ENCODE measurements at places on chromosomes 5 and 9.

- peak; percentile 46 for DNase-seq
These were observed 2.1 kb downstream of the MXD3 start for GRCh38 chr5:177309351-177310191.

- DNase-seq: no peak
These were observed 13.6 kb downstream of the PDE6A start for GRCh38 chr5:149930749-149931574.

DNA sequence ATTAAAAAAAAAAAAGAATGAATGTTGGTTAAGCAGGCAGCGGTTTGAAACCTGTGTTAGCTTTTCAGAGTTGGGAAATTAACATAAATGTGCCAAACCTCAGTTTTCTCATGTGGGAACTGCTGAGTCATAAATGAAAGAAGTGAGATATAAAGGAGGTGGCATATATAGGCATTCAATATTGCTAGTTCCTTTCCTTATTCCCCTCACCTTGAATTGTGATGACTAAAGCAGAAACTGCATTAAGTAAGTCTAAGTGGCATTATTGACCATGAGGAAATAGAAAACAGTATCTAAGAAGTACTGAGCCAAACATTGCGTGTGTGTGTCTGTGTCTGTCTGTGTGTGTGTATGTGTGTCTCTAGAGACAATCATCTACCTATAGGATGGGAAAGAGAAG lies 691.2 kb downstream of the TLR4 start:
- DNase-seq: no peak

DNA sequence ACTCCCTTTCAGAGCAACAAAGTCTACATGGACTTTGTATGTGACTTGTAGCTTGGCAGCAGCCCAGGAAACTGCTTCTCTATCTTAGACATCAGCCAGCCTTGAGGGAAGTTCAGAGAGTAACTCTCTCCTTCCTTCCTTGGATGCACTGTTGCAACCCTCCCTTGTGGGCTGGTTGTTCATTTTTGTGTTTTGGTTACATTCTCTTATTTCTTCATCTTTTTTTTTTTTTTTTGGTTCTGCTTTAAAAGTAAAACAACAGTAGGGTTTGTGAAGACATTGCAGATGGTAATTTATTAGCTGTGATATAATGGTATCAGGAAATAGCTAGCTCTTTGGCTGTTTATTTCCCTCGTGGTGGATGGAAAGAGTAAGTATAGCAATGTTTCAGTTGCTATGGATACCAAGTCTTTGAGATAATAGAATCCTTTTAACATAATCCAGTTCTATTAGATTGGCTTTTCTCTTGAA lies 97.9 kb upstream of the MAMDC2 start:
- DNase-seq: no peak

GRCh38 chr5:145980259-145980658 lies 43.9 kb downstream of the SH3RF2 start:
- no peak for DNase-seq

- no peak for DNase-seq
These were observed 37.8 kb downstream of the RALGPS1 start for GRCh38 chr9:126952205-126952977.

- no peak for DNase-seq
These were observed 7.6 kb downstream of the KIF24 start for GRCh38 chr9:34321451-34321850.

DNA sequence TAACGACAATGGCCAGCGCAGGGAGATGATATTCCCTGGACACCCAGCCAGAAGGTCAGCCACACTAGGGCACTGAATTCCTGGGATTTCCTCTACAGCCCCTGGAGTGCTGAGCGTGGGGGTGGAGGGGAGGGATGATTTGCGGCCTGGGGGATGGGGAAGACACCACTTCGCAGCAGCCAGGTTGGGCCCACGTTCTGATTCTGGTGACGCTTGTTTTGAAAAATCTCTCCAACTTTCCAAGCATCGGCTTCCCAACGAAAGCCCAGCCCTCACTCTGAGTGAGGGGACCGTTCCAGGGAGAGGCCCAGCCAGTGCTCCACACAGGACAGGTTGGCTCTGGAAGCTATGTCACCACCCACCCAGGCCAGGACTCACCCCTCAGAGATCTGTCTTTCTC lies 5.4 kb downstream of the GFPT2 start:
- DNase-seq: no peak

GRCh38 chr5:23626961-23627360 lies 119.6 kb downstream of the PRDM9 start:
- no peak for DNase-seq

GRCh38 chr9:131149688-131150053 lies 24.3 kb downstream of the NUP214 start:
- no peak for DNase-seq

GRCh38 chr5:33944543-33945132 lies 8.5 kb downstream of the RXFP3 start:
- DNase-seq: no peak

GRCh38 chr5:69449511-69449910 lies 34.6 kb downstream of the MARVELD2 start:
- DNase-seq: no peak

DNA sequence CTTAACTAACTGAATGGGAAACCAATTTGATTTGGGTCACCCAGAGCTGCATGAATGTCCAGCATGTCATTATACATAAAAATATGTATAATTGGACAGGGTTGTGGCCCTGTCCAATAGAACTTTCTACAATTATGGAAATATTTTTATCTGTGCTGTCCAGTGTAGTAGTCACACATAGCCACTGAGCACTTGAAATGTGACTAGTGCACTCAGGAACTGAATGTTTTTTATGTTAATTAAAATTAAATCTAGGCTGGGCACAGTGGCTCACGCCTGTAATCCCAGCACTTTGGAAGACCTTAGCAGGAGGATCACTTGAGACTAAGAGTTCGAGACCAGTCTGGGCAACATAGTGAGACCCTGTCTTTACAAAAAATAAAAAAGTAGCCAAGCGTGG lies 18.6 kb downstream of the GARNL3 start:
- DNase-seq: no peak

GRCh38 chr5:127615916-127616315 lies 33.0 kb upstream of the CTXN3 start:
- DNase-seq: no peak

DNA sequence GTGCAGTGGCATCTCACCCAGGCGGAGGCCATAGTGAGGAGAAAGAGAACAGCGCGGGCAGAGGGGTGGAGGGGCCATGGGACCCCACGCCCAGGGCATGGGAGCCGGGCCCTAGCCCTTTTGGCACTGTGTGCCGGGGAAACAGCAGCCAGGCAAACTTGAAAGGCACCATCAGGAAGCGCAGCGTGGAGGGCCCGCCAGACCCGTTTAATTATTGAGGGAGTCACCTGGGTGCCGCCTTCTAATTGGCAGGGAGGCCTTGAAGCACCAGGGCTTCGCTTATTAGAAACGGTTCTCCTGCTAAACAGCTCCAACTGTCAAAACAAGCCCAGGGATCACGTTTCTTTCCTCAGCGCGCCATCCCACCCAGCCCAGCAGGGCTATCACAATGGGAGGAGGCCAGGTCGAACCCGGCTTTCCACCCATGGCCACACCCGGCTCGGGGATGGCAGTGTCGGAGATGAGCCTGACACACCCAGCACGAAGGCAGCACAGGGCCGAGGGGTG lies 104.6 kb upstream of the SARDH start:
- DNase-seq: no peak

DNA sequence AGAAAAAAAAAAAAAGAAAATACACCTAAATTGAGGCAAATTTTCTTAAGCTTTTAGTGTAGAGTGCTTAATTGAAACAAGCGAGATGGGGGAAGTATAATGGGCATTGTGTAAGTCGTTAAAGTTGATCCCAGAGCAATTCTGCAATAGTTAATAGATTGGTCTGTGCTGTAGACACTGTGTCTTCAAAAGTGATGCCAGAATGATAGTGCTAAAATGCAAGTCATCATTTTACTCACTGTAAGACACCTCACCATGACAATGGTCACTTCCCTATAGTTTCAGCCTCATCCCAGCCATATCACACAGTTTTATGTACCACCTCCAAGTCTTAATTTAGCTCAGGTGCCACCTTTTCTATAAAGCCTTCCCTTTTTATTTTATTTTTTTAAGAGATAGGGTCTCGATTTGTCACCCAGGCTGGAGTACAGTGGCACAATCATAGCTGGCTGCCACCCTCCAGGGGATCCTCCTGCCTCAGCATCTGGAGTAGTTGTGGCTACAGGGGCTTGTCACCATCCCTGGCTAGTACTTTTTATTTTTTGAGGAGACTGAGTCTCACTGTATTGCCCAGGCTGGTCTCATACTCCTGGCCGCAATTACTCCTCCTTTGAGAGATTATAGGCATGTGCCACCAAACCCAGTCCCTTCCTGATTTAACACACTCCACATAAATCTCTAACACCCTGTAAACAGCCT lies 6.2 kb downstream of the COX7C start:
- DNase-seq: no peak

- no peak for DNase-seq
These were observed 207.0 kb downstream of the MEF2C start for GRCh38 chr5:88675708-88676636.

DNA sequence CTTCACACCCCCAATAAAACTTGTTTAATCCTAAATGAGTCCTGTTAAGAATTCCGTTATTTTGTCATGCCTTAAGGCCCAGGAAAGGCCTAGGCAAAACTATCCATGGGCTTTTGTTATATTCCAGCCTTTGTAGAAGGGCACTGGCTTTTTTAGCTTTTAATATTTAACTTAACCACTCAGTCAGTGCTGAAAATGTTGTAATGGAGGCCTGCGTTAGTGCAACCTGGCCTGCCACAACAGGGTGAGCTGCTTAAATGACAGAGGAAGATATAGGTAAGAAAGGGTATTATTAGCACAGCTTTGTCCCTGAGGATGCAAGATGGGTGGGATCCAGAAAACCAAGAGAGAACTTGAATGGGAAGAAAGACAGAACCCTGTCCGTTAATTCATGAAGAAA lies 40.2 kb upstream of the PCAT7 start:
- no peak for DNase-seq
